ENCODE measurements at places on chromosomes 12 and 14.

DNA sequence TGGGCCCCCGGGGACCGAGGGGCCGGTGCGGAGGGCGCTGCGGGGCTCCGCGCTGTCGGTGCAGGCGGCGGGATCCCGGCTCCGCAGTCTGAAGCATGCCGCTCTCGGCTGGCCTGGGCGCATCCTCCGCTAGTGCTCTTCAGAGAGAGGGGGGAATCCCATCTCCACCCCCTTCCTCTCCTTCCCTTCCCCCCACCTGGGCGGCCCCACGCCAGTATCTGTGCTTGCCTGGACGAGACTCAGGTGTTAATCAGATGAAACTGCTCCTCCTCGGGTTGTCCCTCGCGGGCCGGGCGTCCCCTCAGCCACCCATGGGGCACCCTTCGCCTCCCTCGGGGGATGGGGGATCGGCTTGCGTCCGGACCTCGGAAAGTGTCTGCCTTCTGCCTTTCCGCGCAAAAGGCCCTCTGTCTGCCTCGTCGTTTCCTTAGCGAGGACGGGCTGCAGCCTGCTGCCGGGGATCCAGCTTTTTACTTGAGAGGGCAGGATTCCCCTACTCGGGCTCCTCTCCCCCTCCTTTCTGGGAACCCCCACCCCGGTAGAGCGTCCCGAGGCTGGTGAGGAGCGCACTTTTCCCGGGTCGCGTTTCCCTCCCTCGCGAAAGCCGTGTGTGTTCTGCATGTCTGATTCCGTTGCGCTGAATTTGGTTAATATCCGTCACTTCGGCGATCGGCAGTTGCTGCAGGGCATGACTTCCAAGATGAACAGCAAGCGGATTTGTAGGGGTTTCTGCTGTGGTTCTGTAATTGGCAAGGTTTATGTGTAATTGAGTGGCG lies 1.1 kb downstream of the GPHN start:
- DNase-seq, result no peak

DNA sequence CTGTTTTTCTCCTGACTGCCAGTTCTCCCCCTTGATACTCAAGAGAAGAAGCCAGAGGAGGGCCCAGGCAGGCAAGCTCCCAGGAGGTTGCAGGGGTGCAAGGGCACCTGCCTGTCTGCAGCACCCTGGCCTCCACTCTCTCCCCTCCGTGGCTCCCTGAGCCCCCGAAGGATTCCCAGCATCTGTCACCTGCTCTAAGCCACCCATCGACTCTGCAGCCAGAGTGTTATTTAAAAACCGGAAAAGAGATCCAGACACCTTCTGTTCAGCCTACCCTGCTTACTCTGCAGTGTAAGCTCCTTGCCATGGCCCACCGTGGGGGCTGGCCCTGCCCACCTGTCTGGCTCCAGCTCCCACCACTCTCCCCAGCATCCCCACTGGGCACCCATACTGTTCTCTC lies 121.4 kb downstream of the KSR2 start:
- no peak for DNase-seq

GRCh38 chr14:72024043-72024407 lies 91.8 kb downstream of the RGS6 start:
- DNase-seq, result peak; percentile 12

GRCh38 chr12:116263844-116264243 lies 13.6 kb downstream of the MED13L start:
- DNase-seq, result no peak

GRCh38 chr14:94575730-94576585 lies 5.3 kb upstream of the SERPINA5 start:
- DNase-seq, result no peak

GRCh38 chr14:61491224-61491623 lies 169.8 kb downstream of the PRKCH start:
- DNase-seq, result no peak

DNA sequence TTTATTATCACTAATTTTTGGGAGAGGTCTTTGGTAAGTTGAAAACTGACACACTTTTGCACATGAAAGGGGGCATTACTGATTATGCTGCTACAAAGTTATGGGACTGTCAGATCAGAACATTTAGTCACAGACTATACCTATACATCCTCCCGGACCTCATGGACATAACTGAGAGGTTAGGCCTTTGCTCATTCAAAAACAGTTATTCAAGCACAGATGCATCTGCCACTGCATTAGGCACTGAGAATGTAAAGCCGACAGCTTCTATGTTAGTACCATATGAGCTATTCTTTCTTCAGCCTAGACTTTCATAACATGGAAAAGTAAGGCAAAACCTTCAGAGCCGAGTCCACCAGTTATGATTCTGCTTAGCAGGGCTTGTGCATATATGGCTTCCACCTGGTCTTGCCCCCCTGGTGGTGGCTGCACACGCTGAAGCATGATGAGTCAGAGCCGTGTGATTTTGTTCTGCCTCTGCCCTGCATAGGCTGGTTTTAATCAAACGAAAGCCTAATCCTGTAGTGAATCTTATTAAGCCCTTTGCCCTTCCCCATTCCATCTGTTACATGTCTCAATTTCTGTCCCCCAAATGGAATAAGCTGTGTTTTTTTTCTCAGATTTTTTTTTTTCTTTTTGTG lies 21.8 kb upstream of the RNU6-8 start:
- DNase-seq, result no peak

DNA sequence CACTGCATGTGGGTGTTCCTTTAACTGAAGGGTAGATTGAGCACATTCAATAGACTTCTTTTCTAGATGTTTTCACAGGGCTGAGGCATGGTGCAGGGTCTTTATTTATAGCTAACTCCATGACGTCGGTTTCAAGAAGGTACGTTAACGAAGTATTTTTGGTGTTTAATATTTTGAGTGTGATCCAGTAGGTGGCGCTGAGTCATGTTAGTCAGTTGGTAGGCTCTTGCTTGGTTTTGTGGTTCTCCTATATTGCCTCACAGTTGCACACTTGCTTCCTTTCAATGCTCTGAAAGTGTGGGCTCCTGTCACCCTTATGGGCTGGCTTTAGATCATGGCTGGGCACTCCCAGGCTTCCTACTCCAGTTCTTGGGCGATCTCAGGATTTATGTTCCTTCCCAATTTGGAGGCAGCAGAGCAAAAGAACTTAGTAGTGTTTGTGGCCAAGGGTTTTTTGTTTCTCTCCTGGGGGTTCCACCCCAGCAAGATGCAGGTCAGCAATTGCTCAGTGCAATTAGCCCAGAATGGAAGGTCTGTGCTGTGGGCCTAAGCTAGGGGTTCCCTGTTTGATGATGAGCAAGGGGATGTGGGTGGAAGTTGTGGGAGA lies 471.6 kb upstream of the FOXG1 start:
- no peak for DNase-seq

- no peak for DNase-seq
Observed at GRCh38 chr12:52874573-52875435, 26.0 kb upstream of the KRT78 start.

DNA sequence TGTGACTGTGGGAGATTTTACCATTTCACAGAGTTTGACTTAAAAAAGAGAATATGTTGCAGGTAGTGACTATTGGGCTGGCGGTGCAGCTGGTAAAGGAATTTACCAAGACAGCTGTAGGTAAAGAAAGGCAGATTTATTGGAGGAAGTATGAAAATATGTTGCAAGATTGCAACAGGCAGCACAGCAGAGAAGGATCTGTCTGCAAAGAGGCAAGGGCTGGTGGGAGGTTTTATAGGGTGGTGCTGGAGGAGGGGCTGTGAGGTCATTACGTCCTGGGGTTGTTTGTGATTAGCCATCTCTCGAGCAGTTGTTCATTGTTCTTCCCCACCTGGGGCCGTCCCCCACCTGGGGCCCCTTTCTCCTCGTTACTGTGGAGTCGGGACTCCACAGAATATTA lies 62.1 kb downstream of the ACACB start:
- no peak for DNase-seq

GRCh38 chr12:52387859-52388258 lies 2.4 kb upstream of the KRT84 start:
- no peak for DNase-seq

- no peak for DNase-seq
Observed at GRCh38 chr14:51481643-51482042, 170.1 kb upstream of the FRMD6 start.

DNA sequence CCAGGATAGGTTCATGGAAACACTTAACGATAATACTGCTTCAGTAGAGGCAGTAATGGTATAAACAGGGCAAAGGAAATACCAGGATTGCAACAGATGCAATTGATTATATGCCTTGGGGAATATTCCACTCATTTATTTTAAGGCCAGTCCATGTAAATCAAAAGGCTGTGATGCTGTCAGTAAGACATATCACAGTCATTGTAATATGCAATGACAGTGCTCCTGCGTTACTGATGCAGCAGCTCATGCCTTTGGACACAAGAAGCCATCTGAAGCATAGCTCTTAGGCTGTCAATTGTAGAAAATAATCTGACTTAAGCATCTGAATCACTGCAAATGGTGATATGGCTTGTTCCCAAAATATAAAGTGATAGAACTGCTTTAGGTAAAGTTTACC lies 674.8 kb downstream of the TMTC2 start:
- no peak for DNase-seq

Data from stimulated activated CD4-positive, alpha-beta T cell treated with anti-CD3 and anti-CD28 coated beads, TNF-alpha, amount 100 ng/mL, for 48 hours (primary cell).